ENCODE measurements at places on chromosomes 1 and 21.

DNA sequence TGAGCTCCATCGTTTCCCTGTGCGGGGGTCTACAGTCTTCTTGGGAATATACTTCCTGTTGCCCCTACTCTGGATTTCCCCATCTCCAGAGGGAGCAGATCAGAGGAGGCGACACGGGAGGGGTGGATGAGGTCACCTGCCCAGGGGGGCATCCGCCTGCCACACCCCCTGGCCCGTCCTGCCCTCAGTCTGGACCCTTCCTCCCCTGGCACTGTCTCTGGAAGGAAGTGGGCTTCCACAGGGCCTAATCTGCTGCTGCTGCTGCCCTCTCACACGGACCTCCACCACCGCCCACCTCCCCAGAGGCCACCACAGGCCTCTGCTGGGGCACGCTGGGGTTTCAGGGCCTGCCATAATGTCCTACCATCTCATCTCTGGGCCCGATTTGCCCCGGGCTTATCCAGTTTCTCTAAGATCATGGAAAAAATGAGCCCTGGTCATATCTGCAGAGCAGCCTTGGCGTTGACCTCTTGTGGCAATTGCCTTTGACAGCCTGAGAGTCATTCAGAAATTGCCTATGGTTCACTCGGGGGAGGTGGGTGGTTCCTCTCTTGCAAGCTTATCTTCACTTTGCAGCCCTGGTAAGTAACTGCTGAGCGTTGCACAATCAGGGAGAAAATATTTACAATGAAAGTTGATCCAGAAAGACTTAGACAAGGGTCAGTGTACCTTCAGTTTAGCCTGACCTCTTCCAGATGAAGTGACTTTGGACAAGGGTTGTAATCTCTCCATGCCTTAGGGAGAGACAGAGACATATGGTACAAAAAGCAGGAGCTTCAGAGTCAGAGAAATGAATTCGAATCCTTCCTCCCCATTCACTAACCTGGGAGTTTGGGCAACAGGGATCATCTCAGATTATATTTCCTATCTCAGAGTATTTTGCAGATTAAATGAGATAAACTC is 252.4 kb downstream of the TOMM20 start:
- no peak for DNase-seq

- DNase-seq = no peak
Measured at GRCh38 chr1:197559244-197559643, 216.0 kb downstream of the DENND1B start.

DNA sequence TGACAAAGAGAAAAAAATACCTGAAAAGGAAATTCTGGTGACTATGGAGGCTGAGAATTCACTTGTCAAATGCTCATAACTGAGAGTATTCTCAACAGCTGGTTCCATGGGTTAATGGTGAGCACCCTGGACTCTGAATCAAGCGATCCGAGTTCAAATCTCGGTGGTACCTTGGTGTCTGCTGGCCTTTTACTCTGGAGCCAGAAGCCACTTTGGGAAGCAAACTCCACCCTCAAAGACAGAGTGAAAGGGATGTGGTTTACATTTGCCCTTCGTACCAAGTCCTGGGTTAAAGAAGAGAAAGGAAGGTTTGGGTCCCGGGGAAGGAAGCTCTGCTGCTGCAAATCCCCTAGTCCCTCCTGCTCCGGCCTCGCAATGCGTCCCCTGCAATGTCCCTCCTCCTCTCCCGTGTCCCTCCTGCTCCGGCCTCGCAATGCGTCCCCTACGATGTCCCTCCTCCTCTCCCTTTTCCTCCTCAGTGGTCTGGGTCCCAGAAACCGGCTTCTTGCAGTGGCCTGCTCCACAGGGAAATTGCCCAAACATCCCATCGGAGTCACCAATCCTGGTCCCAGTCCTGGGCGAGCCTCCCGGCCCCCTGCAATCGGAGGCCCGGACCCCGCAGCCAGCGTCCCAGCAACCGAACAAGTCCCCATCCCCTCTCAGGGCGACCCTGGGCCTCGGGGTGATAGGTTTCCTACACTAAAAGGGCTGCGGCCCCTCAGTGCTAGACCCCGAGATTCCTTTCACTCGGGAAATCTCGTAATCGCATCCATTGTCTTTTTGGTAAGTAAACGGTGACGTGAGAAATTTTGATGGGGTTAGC is 129.4 kb downstream of the PPIAL4G start:
- DNase-seq = no peak

- DNase-seq = peak; percentile 79
Measured at GRCh38 chr1:159936273-159936904, 9.0 kb downstream of the IGSF9 start.

GRCh38 chr1:227893949-227894721 is 53.6 kb downstream of the WNT9A start:
- DNase-seq = no peak
